Stimulated activated CD8-positive, alpha-beta memory T cell treated with anti-CD3 and anti-CD28 coated beads, Interleukin-15, amount 100 ng/mL, for 4 hours (primary cell): ENCODE measurements at places on chromosomes 6 and 20.

DNA sequence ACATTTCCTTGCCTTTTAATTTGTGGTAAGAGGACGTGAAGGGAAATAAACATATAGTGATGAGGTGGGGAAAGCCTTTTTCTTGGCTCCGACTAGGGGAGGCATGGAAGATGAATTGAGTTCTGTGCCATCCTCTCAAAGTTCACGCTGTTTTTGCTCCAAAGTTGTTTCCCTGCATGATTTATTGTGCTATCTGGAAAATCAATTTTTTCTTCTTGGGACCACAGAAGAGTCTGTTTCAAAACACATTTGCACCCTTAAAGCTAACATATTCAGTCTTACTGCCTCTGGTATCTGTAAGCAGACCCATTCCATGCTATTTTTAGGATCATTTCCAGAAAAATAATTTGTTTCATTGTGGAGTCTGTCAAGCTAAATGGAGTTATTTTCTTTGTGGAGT lies 57.6 kb upstream of the KCNG1 start:
- DNase-seq = no peak

DNA sequence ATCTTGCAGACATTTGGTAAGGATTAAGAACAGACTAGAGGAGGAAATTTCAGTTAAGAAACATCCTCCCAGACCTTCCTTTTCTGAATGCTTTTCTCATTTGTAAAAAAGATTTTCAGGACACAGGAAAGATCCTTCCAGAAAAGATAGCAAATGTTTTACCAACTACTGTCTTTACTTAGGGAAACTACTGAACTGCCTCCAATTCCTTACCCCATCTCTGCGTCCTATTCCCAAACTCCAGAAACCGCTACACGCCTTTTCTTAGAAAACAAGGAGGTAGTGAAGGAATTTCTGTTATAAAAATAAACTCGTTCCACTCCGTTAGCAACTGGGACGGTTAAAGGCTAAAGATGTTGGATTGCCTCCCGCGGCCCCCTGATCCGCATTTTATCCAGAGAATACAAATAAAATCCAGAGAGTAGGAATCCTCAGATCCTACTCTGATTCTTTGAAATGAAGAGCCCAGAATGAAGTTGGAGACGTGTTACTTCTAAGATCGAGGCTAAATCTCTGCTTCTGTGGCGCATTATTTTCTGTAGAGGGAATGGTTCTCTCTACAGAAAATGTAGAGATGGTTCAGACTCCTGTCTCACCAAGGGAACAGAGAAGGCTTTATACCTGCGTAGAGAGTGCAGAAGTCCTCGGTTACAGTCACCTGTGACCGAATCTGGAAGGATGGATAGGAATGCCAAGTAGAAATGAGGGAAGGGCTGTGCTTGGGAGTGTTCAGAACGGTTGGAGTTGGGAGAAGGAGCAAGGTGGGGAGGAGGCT lies 133.0 kb downstream of the GPX5 start:
- DNase-seq = no peak

DNA sequence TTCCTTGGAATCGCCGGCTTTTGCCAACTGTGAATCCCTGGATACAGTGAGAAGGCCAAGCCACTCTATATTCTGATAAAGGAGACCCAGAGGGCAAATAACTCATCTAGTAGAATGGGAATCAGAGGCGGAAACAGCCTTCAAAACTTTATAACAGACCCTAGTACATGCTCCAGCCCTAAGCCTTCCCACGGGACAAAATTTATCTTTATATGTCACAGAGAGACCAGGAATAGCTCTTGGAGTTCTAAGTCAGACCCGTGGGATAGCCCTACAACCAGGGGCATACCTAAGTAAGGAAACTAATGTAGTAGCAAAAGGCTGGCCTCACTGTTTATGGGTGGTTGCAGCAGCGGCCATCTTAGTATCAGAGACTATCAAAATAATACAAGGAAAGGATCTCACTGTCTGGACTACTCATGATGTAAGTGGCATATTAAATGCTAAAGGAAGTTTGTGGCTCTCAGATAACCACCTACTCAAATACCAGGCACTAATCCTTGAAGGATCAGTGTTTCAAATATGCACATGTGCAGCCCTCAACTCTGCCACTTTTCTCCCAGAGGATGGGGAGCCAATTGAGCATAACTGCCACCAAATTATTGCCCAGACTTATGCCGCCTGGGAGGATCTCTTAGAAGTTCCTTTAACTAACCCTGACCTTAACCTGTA lies 29.5 kb downstream of the CEP85L start:
- no peak for DNase-seq

DNA sequence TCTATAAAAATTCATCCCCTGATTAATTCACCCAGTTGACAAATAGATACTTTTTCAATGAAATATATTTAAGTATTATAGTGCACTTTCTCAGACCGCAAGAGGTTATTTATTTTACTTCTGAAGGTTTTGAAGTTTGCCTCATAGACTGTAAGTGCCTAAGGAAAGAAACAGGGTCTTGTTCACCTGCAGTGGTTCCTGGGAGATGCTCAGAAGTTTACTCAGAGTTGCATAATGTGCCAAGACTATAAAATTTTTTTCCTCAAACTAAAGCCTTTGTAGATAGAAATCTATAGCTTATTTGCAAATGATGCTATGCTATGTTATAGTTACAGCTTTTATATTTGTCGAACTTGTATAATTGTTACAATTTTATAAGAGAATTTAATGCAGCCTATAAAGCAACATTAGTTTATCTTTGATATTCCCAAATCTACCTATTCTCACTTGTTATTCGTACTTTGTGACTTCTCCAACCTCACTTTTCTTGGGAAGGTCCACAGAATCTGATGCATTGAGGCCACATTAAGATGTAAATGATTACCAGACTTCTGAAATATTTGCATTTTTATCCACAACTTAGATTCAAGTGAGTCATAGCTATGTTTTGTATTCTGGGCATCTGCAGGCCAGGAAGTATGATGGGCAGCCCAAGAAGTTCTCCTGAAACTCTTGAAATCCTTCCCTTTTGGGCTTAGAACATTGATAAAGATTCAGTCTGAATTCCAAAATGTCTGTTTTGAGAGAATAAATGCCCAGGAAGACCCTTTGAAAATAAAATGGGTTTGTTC lies 35.7 kb downstream of the KCNQ5 start:
- DNase-seq = no peak

- DNase-seq = no peak
These were observed 172.3 kb downstream of the ERMARD start for GRCh38 chr6:169923468-169924464.

DNA sequence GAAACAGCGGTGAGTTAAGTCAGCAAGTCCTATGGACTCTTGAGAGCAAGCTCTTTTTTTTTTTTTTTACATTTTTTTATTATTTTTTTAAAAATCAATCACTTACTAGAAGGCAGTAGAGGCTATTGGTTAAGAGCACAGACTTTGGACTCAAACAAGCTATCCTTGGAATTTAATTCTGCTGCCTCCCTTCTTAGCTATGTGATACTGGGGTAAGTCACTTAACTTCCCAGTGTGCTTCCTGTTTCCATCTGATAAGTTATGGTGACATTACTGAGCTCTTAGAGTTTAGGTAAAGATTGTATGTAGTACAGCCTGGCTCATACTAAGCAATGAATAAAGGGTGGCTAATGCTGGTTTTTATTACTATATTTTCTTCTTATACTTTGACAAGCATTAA lies 770.5 kb upstream of the FLRT3 start:
- no peak for DNase-seq

DNA sequence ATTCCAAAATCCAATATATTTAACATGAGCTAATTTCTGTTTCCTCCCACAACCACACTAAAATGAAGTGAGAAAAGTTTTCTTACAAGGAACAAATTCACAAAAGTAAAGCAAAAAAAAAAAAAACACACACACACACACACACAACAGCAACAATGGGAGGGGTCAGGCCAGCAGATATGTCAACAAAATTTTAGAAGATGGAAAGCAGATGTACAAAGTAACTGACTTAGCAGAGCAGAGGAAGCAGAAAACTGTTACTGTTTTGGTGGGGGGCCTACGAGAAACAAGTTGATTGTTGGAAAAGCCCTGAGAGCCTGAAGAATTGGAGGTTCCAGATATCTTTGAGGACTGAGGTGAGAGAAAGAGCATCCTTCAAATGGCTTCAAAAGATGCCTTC lies 11.7 kb downstream of the EPB41L2 start:
- no peak for DNase-seq
